ENCODE measurements at places on chromosomes 11 and 22.

- DNase-seq: no peak
These were observed 4.8 kb upstream of the C11orf97 start for GRCh38 chr11:94507485-94507884.

DNA sequence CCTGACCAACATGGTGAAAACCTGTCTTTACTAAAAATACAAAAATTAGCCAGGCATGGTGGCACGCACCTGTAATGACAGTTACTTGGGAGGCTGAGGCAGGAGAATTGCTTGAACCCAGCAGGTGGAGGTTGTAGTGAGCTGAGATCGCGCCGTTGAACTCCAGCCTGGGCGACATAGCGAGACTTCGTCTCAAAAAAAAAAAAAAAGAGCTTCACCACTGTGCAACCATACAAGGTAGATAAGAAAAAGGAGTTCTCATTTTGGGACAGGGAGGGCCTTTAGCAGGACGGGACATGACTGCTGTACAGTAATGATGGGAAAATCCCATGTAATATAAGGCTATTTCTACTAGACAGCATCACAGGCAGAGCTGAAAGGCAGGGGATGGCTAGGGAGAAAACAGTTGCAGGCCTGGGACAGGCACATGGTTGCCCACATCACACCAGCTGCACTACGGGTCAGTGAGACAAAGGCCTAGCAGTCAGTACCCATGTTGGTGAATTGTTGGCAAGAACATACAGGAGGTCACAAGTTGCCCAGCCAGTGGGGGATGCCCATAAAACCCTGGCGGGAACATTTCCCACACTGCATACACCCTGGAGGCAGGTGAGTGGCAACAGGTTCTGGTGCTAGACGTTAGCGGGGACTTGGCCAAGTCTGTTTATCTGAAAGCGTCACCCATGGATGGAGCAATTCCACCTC, 5.4 kb downstream of the TANGO2 start:
- no peak for DNase-seq

- DNase-seq: no peak
These were observed 590.2 kb upstream of the LRRC4C start for GRCh38 chr11:42049650-42050049.

DNA sequence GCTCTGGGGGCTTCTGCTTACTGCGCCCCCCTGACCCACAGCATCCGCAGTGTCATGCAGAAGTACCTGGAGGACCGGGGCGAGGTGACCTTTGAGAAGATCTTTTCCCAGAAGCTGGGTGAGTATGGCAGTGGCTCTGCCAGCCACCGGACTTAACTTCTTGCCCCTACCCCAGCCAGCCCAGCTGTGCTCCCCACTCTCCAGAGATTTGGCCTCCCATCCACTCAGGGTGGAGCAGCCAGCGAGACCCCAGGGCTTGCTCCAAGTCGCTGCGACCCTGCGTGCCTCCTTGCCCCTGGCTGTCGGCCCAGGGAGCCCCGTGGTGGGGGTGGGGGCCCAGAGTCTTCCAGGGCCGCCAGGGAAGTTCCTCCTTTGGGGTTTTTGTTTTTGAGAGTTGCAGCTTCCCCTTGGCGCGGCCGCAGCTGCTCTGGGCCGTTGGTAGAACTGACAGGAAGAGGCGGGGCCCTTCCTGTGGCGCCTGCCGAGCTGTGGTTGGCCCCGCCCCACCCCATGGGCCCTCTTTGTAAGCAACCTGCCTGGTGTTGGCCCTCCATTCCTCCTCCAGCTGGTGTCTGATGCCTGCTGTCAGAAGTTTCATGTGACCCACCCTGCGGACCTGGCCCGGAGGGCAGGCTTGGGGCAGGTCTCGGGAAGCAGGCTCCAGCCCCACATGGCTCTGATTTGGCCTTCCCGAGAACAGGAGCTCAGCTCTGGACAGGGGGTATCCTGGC, 11.1 kb downstream of the GRK2 start:
- no peak for DNase-seq

GRCh38 chr11:59615637-59616395, at the start of gene OSBP:
Gene OSBP (minus strand): TSS chr11:59615774. CDS start chr11:59615664, 110 bp downstream.
- peak; percentile 100 for DNase-seq

DNA sequence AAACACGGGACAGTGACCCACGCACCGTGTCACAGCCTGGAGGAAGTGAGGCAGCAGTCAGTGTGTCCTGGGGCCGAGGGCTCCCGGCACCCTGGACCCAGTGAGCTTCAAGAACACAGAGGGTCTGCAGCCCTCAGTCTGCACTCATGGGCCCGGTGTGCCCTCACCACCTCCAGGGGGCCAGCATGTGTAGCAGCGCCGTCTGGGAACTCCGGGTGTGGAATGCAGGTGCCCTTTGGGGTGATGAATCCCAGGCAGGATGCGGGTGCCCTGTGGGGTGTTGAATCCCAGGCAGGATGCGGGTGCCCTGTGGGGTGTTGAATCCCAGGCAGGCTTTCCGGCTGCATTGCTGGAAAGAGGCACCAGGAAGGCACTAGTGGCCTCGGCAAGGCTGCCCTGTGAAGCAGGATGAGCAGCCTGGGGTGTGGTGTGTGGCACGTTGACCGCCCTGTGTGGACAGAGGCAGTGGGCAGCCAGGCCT, 1399.9 kb downstream of the BRD1 start:
- no peak for DNase-seq

- DNase-seq: peak; percentile 81
These were observed 725.5 kb downstream of the METTL15 start for GRCh38 chr11:28833670-28834069.

DNA sequence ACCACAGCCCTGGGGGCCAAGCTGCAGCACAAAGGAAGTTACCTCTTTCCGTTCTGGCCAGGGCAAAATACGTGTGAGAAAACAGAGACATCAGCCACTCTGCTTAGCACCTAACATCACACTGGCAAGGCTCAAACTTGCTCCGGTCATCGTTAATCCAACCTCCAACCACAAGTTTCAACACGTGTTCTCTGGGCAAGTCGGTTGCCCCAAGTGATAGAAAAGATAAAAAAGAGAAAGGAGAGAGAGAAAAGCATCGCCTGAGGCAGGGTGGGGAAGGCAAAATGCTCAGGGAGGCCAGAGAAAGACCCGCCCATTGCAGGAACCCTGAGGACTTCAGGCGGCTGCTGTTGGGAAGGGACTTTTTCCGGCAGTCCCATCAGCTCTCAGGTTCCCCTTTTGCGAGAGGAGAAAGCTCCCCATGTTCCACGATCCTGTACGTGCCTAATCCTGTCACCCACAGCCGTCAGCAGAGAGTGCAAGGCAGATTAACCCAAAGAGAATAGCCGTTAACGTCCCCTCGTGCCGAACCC, 18.5 kb upstream of the B4GALNT4 start:
- DNase-seq: no peak

DNA sequence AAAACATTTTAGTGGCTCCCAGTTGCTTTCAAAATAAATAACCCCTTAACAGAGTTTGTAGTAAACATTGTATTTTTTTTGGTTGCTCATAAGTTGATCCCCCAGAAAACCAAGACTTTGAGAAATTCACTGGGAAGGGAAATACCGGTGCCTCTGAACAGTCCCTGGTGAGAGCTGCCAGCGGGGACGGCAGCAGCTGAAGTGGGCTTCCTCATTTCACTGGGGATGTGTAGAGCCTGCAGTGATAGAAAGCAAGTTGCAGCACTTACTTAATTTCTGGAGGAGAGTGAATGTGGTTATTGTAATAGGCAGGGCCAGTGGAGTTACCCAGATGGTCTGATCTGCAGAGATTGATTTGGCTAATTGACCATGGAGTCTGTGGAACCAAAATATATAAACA, 18.6 kb upstream of the MCHR1 start:
- no peak for DNase-seq

DNA sequence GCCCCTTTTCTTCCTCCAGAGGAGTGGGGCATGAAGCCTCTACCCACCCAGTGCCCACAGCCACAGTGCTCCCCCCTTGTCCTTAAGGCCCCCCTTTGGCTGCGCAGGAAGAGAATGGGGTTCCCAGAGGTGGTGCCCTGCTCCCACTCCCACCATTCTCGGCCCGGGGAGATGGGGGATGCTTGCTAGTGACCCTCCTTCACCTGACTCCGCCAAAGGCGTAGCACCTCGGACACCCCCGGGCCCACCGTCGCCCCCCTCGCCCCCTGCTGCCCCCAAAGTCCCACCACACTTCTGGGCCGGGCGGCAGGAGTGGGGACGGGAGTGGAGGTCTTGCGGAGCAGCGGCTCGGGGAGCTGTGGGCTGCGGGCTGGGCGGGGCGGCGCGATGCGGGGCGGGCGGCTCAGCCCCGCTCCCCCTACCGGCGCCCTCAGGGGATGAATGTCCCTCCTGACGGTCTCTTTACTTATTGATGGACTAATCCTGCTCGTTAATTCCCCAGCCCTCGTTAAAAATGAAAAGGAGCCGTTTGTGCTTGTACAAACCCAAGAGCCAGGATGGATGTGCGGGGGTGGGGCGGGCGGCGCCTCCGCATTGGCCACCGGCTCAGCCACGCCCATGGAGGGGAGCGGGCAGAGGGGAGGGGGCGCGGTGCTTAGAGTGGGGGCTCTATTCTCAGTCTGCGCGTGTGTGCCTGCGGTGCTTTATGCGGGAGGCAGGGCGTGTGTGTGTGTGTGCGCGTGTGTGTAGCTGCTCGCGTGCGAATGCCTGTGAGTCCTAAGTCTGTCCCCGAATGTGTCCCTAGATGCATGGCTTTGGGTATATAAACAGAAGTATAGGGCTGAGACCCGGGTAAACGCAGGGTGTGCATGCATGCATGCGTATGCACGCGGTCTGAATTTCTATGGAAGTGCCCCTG, 25.6 kb downstream of the SYT7 start:
- DNase-seq: no peak

DNA sequence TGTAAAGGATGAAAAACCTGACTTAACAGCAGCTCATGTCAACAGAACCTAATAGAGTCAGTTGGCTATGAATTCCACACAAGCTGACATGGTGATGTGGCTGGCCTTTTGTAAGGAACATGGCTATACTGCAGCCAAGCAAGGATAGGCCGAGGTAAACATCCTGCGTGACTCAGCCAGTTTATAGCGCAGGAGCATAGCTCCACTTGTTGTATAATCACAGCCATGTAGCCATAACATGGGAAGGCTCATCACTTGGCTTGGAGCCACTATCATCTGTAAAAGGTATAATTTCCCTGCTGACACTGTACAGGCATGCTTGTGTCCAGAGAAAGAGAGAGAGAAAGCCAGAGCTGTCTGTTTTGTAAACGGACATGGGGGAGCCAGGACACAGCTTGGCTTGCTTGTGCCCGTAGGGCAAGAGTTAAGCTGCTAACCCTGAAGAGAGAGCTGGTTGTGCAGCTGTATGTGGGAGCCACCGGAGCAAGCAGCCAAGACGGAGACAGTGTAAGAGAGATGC, 104.4 kb upstream of the PLET1 start:
- peak; percentile 18 for DNase-seq

DNA sequence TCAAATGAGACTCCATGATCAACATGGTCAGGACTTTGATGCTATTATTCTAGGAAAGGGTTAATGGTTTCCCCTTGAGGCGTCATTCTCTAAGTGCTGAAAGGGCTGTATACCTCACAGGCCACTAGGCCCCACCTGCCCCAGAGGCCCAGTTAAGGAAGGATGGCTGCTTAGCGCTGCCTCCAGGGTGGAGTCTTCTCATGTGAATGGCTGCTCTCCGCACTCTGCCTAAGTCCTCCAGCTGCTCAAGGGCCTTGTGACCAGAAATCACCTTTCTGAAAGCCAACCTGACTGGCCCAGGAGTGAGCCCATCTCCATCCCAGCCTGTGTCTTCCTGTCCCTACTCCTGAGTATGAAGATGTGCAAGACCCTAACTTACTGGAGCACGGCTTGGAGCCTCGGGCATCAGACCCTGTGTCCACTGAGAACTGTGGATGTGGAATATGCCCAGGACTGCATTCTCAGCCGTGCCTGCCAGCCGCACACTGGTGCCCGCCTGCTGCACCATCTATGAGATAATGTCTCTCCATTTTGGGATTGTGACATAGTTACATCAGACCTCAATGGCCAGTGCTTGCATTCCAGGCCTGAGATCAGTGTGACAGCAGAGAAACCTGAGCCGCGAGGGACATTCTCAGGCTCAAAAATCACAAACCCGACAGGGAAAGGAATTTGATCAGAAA, 51.0 kb downstream of the SNX19 start:
- no peak for DNase-seq

- DNase-seq: no peak
These were observed 7.1 kb downstream of the TPCN2 start for GRCh38 chr11:69055598-69056516.

Data from fibroblast of skin of left biceps (primary cell).